ENCODE measurements at places on chromosomes 16 and 17.

DNA sequence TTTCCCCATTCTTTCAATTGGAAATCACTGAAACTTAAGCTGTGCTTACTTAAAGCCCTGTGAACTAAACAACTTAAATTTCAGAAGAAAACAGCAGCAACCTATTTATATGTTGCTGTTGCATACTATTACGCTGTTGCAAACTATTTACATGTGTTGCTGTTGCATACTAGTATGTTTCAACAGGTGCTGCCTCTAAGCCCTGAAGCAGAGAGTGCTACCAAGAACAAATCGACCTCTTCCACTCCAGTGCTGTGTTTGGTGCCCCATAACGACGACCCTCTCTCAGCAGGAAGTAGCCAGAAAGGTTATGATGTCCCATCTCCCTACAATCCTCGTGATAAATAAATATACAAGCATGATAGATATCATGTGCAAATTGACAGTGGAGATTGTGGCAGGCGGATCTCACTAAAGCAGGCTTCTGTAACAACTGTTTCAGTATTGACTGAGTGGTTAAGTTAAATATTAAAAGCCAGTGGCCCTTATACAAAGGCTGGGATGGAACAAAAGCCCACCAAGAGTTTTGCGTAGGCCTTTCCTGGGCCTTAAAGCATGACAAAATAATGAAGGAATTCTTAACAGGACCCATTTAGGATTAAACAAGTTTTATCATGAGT lies 5.7 kb upstream of the SCPEP1 start:
- DNase-seq: no peak

DNA sequence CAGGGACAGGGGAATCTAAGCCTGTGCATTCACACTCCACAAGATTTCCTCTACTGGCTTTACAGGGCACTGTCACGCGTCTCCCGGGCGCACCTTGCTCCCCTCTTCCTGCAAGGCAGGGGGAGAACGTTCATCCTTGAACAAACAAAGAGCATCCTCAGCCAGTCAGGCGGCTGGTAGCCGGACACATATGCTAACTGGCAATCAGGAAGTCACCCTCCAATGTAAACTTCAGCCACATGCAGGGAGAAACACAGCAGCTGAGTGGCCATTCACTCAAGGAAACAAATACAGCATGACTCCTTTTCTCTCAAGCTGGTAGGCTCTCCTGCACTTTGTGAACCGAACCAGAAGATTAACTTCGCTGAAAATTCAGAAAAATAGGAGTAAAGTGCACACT lies 10.8 kb upstream of the HSBP1 start:
- DNase-seq: no peak

GRCh38 chr17:57135789-57136291 lies 50.8 kb downstream of the AKAP1 start:
- DNase-seq: peak; percentile 88

GRCh38 chr16:73945631-73946030 lies 351.0 kb upstream of the PSMD7 start:
- no peak for DNase-seq

DNA sequence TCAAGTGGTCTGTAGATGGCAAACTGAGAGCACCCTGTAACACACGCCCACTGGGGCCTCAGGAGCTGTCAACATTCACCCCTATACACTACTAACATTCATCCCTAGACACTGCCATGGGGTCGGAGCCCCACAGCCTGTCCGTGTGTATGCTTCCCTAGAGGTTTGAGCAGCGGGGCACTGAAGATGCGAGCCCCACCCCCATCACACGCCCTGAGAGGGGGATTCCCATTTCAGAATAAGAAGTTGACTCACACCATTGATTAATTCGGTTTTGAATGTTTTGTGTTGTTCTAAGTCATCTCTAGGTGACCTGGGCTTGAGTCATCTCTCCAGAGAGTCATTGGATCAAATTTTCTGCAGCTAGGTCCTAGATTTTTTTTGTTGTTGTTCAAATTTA lies 37.3 kb upstream of the MMD start:
- no peak for DNase-seq

- DNase-seq: peak; percentile 85
Measured at GRCh38 chr17:72407336-72407909, 286.6 kb downstream of the SOX9 start.

DNA sequence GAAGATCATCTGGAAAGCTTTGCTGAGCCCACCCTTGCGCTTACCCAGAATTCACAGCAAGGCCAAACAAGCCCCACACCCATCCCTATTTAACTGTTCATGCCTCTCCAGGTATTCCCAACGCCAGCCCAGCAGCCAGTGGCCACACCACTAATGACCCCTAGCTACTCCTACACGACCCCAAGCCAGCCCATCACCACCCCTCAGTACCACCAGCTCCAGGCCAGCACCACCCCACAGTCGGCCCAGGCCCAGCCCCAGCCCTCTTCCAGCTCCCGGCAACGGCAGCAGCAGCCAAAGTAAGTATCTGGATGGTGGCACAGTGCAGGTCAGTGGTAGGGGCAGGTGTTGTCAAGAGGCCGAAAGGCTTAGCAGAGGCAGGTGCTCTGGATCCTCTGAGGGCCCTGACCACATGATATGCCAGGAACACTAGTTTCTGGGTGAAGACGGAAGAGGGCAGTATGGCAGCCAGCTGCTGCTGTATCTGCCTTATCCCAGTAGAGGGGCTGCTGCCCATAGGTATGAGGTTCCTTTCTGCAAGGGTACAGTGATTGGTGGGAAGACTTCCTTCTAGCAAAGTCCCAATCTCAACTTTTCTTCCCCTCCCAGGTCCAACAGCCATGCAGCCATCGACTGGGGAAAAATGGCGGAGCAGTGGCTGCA lies 10.7 kb downstream of the PROCA1 start:
- no peak for DNase-seq

- DNase-seq: no peak
Measured at GRCh38 chr16:77223184-77223583, 24.0 kb downstream of the SYCE1L start.

- DNase-seq: no peak
Measured at GRCh38 chr16:68417711-68418301, 30.5 kb downstream of the SMPD3 start.

- DNase-seq: no peak
Measured at GRCh38 chr17:80049986-80050385, 13.5 kb downstream of the CCDC40 start.

GRCh38 chr17:27776882-27777624 lies 23.3 kb downstream of the NOS2 start:
- DNase-seq: no peak

- no peak for DNase-seq
Measured at GRCh38 chr16:84774810-84775209, 45.0 kb upstream of the CRISPLD2 start.

DNA sequence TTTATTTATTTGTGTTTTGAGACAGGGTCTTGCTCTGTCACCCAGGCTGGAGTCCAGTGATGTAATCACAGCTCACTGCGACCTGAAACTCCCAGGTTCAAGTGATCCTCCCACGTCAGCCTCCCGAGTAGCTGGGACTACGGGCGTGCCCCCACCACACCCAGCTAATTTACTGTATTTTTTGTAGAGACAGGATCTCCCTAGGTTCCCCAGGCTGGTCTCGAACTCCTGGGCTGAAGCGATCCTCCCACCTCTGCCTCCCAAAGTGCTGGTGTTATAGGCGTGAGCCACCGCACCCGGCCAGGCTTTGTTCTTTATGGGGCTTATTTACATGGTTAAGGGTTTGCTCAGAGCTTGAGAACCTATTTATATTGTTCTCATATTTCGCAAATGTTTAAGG lies 5.8 kb upstream of the MEIOB start:
- no peak for DNase-seq

DNA sequence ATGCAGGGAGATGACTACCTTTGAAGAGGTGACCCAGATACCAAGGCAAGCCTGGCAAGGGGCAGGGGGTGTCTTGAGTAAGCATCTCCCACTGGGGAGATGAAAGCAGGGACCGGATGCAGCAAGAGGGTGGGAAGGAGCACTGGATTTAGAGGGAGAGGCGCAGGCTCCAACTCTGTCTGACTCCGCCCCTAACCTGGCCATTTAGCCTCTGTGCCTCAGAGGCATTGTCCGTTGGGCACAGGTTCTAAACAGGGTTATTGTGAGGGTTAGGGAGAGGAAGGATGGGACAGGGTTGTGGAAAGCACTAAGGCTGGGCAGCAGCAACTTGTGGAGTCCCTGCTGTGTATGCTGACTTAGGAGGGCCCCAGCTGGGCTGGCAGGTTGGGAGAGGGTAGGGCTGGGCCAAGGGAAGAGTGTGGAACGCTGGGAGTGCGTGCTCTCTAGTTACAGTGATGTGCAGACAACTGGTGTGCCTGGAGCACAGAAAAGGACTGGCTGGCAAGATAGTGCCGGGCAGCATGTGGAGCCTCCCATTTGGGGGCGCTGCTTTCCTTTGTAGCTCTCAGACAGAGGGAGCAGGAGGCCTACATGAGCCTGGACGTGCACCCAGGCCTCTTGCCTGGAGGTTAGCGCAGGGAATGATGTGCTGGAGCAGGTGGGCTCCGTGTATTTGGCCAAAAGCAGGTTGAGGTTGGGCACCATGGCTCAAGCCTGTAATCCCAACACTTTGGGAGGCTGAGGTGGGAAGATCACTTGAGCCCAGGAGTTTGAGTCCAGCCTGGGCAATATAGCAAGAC lies 26.2 kb downstream of the TBX2 start:
- DNase-seq: peak; percentile 32

GRCh38 chr16:19114359-19115147 lies 789 bp downstream of the ITPRIPL2 start:
- DNase-seq: peak; percentile 78

DNA sequence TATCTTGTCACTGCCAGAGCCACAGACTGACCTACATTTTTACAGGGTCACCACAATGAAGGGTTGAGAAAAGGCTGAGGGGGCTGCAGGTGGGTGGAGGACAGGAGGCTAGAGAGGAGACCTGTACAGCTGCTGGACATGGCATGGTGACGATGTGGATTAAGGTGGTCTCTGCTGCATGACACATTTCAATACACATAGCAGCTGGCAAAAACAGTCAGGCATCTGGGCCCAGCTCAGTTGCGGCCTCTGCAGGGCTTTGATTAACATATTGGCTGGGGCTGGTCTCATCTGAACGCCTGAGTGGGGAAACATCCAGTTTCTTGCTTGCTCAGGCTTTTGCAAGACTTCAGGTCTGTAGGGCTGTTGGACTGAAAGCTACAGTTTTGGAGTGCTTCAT lies 265.4 kb upstream of the FOXF1 start:
- DNase-seq: no peak

- DNase-seq: peak; percentile 68
Measured at GRCh38 chr17:29593591-29594518, 923 bp downstream of the ANKRD13B start.

GRCh38 chr17:77491921-77492445 lies 351.2 kb downstream of the SEC14L1 start:
- no peak for DNase-seq

Data from eye (tissue), 1 donor.